ENCODE measurements at places on chromosomes 1 and 21. TPM values are rescaled to one million over a fixed set of nuclear protein-coding genes. Genes with fewer than 3 reads are reported as not detected.

The PLXNA2 gene
- 16.2 TPM for total RNA-seq

The IVL gene
- 1.9 TPM for total RNA-seq

The DMBX1 gene
- 0.88 TPM for total RNA-seq

The BTBD8 gene
- total RNA-seq = 4.0 TPM

The TTC34 gene
- total RNA-seq = 1.3 TPM
